Testis (tissue), 5 donors: ENCODE measurements at places on chromosomes 12 and 14. TPM values are rescaled to one million over a fixed set of nuclear protein-coding genes. Genes with fewer than 3 reads are reported as not detected.
A peak's percentile ranks its signal among the peaks of the same experiment; 100 is the strongest.

Gene KLRK1
- total RNA-seq: 1.3 TPM

Gene TNFRSF1A
- 106 TPM for total RNA-seq

Gene LBHD2
- 1.9 TPM for total RNA-seq

Gene TEX22
- total RNA-seq: 6.6 TPM

DNA sequence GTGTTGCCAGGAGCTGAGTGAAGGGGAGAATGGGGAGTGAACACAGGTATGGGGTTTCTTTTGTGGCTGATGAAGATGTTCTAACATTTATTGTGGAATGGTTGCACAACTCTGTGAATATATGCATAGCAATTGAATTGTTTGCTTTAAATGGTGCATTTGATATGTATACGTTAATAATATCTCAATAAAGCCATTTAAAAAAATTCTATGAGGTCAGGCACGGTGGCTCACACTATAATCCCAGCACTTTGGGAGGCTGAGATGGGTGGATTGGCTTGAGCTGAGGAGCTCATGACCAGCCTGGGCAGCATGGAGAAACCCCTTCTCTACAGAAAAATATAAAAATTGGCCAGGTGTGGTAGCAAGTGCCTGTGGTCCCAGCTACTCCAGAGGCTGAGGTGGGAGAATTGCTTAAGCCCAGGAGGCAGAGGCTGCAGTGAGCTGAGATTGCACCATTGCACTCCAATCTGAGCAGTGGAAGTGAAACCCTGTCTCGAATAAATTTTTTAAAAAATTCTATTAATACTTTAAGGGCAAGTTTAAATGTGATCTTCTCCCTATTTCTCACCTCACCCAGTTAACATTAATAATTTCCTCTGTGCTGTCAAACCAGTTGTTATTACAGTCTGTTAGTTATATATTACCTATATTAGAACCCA is 65.3 kb downstream of the DENND5B start:
- no peaks in the 10 kb centered on the region for H3K36me3 ChIP-seq
- H3K27ac ChIP-seq: no peak overlapping the region
- no peaks in the 10 kb centered on the region for H3K27me3 ChIP-seq
- no peak overlapping the region for H3K4me3 ChIP-seq
- no peak for DNase-seq

DNA sequence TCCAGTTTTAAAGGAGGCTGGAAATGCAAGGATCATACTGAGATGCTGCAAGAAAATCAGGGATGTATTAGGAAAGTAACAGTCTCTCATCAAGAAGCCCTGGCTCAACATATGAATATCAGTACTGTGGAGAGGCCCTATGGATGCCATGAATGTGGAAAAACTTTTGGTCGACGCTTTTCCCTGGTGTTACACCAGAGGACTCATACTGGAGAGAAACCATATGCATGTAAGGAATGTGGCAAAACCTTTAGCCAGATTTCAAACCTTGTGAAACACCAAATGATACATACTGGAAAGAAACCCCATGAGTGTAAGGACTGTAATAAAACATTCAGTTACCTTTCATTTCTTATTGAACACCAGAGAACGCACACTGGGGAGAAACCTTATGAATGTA is 24.5 kb downstream of the ZNF891 start:
- H3K4me3 ChIP-seq: no peak overlapping the region
- DNase-seq: no peak
- no peaks in the 10 kb centered on the region for H3K27me3 ChIP-seq
- H3K27ac ChIP-seq: no peak overlapping the region

GRCh38 chr12:131096681-131097181 is 143.0 kb downstream of the ADGRD1 start:
- no peak overlapping the region for H3K27ac ChIP-seq
- peaks cover 7% of the 10 kb centered on the region for H3K4me1 ChIP-seq
- DNase-seq: no peak
- H3K36me3 ChIP-seq: no peaks in the 10 kb centered on the region
- no peaks in the 10 kb centered on the region for H3K27me3 ChIP-seq
- no peak overlapping the region for H3K4me3 ChIP-seq

DNA sequence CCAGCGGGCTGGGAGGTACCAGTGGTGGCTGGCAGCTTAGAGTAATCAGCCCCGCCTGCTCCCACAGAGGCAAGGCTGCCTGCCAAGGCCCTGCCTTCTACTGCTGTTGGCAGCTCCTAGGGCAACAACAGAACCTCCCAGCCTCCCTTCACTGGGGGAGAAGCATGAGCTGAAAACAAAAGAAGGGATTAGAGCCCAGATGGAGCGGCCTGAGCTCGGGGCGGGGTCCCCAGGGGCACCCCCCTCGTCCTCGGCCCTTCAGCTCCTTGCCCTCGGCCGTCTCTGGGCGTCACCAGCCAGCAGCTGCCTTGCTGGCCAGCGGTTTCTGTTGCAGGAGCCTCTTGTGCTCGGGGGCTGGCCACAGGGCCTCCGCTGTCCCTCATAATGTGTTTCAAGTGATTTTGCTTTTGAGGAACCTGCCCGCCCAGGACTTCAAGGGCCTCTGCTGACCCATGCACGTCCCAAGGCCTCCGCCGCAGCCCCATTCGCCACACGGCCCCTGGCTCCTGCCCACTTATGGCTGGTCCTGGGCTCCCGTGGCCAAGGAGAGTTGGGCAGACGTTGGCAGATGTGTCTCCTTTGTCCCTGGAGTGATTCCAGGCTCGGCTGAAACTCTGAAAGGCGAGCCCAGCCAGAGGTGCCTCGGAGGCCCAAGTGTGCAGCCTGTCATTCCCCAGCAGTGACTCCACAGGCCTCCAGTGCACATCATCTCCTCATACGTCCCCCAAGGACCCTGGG is 49.7 kb downstream of the PSMA6 start:
- H3K27ac ChIP-seq: peak overlapping the region; percentile 88
- no peaks in the 10 kb centered on the region for H3K27me3 ChIP-seq
- no peak overlapping the region for H3K4me3 ChIP-seq
- no peaks in the 10 kb centered on the region for H3K36me3 ChIP-seq
- H3K4me1 ChIP-seq: peaks cover 62% of the 10 kb centered on the region

DNA sequence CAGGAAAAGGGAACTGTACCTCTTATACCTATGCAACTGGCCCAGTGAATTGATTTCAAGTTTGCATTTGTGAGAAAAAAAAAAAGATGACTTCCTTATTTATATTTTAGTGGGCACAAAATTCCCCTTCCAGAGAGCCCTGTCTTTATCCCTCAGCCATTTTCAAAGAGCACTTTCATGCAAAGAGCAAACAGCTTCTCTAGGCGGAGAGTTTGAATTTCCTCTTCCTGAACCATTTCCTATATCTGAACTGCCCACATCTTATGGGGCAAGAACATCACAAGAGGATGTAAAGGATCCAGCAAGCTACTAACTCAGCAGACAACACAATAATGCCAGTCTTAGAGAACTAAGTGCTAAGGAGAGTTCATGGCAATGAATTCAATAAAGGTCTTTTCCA is 22.3 kb upstream of the PLXNC1 start:
- H3K27ac ChIP-seq: no peak overlapping the region
- no peaks in the 10 kb centered on the region for H3K36me3 ChIP-seq
- no peak for DNase-seq
- H3K27me3 ChIP-seq: no peaks in the 10 kb centered on the region

DNA sequence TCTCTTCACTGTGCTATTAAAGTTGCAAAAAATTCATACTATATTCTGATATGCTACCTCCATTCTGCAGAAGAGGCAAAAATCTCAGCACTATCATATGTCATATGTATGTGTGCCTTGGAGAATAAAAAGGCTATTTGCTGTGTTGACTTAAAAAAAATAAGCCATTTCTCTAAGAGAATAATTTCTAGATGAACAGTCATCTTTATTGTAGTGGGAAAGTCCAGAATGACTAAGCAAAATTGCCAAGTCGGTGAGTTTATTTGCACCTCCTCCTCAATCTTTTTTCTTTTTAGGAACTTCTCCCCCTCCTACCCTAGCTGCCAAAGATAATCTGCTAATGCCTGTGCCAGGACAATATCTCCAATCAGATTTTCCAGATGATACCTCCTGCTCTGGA is 353.8 kb upstream of the FAR2 start:
- no peak for DNase-seq
- no peak overlapping the region for H3K27ac ChIP-seq
- no peak overlapping the region for H3K4me3 ChIP-seq
- H3K4me1 ChIP-seq: no peaks in the 10 kb centered on the region
- no peaks in the 10 kb centered on the region for H3K27me3 ChIP-seq

GRCh38 chr12:122058549-122059149 is 19.9 kb upstream of the MLXIP start:
- no peak for DNase-seq
- peaks cover 30% of the 10 kb centered on the region for H3K4me1 ChIP-seq
- no peaks in the 10 kb centered on the region for H3K36me3 ChIP-seq
- H3K27ac ChIP-seq: no peak overlapping the region

DNA sequence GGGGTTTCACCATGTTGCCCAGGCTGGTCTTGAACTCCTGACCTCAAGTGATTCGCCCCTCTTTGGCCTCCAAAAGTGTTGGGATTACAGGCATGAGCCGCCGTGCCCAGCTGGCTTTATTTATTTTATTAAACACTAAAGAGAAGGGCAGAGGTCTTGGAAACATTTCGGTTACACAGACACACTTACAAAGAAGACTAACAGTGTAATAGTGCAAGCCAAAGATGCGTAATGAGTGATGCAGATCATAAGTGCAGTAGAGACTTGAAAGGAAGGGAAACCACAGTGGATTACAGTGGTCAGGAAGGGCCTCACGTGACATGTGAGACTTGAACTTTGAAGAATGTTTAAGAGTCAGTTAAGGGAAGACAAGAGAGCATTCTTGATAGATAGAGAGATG is 33.9 kb upstream of the CDK17 start:
- no peaks in the 10 kb centered on the region for H3K4me1 ChIP-seq
- peak; percentile 21 for DNase-seq
- no peak overlapping the region for H3K27ac ChIP-seq
- no peaks in the 10 kb centered on the region for H3K27me3 ChIP-seq
- no peak overlapping the region for H3K4me3 ChIP-seq

DNA sequence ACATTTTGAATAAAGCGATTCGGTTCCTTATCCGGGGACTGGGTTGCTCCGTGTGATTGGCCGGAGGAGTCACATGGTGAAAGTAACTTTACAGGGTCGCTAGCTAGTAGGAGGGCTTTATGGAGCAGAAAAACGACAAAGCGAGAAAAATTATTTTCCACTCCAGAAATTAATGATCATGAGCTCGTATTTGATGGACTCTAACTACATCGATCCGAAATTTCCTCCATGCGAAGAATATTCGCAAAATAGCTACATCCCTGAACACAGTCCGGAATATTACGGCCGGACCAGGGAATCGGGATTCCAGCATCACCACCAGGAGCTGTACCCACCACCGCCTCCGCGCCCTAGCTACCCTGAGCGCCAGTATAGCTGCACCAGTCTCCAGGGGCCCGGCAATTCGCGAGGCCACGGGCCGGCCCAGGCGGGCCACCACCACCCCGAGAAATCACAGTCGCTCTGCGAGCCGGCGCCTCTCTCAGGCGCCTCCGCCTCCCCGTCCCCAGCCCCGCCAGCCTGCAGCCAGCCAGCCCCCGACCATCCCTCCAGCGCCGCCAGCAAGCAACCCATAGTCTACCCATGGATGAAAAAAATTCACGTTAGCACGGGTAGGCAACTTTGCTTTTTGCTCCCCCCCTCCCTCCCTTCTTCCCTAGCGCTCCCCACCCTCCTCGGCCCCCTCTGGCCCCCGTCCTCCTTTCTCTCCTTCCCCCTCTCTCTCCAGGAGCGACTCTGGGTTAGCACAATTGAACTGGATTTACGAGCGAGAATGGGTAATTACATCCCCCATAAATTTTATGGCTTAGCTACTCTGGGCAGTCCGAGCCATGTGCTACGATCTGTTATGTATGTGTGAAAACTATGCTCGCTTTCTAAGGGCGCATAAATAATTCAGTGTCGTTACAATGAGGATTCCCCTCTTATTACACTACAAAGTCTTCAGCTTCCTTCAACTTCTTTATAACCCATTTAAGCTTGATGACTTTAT is at the start of gene HOXC4:
Gene HOXC4, plus strand, starts transcription at position 85 of the 991 bp plus-strand sequence. Its CDS starts 88 bp downstream, at position 173.
- H3K36me3 ChIP-seq: no peaks in the 10 kb centered on the region
- peaks cover 10% of the 10 kb centered on the region for H3K4me1 ChIP-seq
- no peak within 1 kb of the TSS for H3K27ac ChIP-seq
- no peaks in the 10 kb centered on the region for H3K27me3 ChIP-seq
- DNase-seq: peak; percentile 78

DNA sequence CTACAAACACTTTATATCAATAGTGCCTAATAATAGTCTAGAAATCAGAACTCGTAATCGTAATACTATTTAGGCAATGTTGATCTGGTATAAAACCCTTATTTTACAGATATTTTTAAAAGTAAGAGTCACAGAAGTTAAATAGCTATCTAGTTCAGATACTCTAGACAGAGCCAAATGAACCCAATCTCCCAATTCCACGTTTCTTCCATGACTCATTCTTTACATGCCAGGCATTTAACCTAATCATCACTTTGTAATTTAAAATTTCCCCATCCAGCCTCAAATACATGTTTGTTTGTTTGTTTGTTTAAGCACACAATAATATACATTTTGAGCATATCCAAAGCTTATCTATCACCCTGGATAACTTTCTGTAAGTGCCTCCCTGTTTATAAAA is 36.4 kb upstream of the GARIN6 start:
- no peaks in the 10 kb centered on the region for H3K36me3 ChIP-seq
- DNase-seq: no peak
- no peaks in the 10 kb centered on the region for H3K27me3 ChIP-seq
- H3K27ac ChIP-seq: no peak overlapping the region
- H3K4me1 ChIP-seq: no peaks in the 10 kb centered on the region

DNA sequence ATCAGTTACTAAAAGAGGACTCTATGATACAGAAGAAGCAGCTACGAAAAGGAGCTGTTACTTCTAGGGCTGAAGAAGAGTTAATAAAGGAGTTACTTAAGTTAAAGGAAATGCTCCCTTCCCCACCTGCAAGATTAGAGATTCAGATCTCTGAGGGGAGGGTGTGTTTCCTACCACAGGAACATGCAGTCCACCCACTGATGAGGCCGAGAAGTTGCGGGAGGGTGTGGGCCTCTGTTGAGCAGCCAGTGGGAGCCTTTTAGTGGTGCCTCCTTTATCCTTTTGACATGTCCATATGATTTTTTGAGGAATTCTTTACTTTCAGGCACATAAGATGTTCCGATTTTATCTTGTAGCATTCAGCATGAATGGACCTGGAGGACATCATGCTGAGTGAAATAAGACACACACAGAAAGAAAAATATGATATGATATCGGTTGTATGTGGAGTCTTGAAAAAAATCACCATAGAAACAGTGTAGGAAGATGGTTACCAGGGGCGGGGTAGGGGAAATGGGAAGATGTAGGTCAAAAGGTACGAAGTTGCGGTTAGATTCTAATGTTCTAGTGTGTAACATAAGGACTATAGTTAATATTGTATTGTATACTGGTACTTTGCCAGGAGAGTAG is 4.4 kb upstream of the M6PR start:
- H3K4me1 ChIP-seq: no peaks in the 10 kb centered on the region
- no peaks in the 10 kb centered on the region for H3K36me3 ChIP-seq
- no peak overlapping the region for H3K4me3 ChIP-seq
- no peak overlapping the region for H3K27ac ChIP-seq
- no peak for DNase-seq
- H3K27me3 ChIP-seq: no peaks in the 10 kb centered on the region

GRCh38 chr14:71193663-71194062 is 286.4 kb downstream of the PCNX1 start:
- H3K27me3 ChIP-seq: no peaks in the 10 kb centered on the region
- H3K4me1 ChIP-seq: peaks cover 5% of the 10 kb centered on the region
- DNase-seq: no peak
- H3K4me3 ChIP-seq: no peak overlapping the region
- H3K27ac ChIP-seq: no peak overlapping the region
